Osteoblast (primary cell): ENCODE measurements at places on chromosomes 3 and 15. TPM values are rescaled to one million over a fixed set of nuclear protein-coding genes. Genes with fewer than 3 reads are reported as not detected.

GBE1 gene
- 148 and 184 TPM in 2 replicates for total RNA-seq

TMEM45A gene
- total RNA-seq, result 35.5 and 41.0 TPM in 2 replicates

ZNF80 gene
- total RNA-seq, result not detected in 2 replicates

SENP8 gene
- total RNA-seq, result 2.4 and 2.5 TPM in 2 replicates
